CD4-positive, alpha-beta T cell treated with Interleukin-4 for 4 hours (primary cell): ENCODE measurements at places on chromosomes 11 and 22.

GRCh38 chr11:101727451-101727850, 143.6 kb upstream of the TRPC6 start:
- no peak for DNase-seq

GRCh38 chr11:124108156-124108555, 7.1 kb upstream of the VWA5A start:
- DNase-seq: no peak

- DNase-seq: no peak
These were observed 3.2 kb upstream of the PRR5 start for GRCh38 chr22:44698531-44699421.

GRCh38 chr11:31932879-31933278, 121.8 kb upstream of the PAX6 start:
- no peak for DNase-seq

- no peak for DNase-seq
These were observed 45.1 kb upstream of the CBX7 start for GRCh38 chr22:39197578-39197977.

DNA sequence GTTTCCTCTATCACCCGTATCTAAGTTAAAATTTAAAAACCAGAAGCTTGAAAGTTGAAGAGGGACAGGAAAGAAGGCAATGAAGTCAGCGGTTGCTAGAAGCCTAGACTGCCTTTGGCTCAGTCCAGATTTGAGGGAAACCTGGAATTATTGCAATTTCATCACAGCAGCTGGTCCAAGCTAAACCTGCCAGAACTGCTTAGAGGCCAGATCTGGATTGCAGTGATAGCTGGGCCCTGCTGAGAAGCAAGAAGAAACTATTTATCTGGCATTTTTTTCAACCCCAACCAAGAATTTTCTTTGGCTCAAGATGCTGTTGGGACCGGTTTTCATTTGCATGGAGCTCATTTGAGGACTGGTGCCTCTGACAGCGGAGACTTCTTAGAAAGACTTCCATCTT, 121.5 kb upstream of the TEAD1 start:
- no peak for DNase-seq

GRCh38 chr11:69682681-69683326, 7.7 kb upstream of the LTO1 start:
- DNase-seq: no peak

DNA sequence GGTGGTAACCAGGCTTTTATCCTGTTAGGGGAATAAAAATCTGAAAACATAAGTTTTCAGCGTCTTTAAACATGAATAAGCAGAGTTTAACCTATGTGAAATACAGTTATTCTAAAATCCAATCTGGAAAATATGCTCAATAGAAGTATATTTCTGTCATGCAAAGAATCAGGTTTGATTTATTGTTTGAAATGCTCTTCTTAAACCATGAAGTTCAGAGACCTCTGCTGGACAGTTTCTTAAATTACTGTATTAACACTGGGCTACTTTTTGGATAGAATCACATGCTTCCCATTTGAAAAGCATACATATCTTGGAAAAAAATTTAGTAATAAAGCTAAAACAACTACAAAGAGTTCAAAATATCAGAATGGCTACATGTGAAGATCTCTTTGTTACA, 25.4 kb downstream of the APIP start:
- DNase-seq: peak; percentile 25

GRCh38 chr11:910044-910588, 494 bp downstream of the CHID1 start:
- no peak for DNase-seq

DNA sequence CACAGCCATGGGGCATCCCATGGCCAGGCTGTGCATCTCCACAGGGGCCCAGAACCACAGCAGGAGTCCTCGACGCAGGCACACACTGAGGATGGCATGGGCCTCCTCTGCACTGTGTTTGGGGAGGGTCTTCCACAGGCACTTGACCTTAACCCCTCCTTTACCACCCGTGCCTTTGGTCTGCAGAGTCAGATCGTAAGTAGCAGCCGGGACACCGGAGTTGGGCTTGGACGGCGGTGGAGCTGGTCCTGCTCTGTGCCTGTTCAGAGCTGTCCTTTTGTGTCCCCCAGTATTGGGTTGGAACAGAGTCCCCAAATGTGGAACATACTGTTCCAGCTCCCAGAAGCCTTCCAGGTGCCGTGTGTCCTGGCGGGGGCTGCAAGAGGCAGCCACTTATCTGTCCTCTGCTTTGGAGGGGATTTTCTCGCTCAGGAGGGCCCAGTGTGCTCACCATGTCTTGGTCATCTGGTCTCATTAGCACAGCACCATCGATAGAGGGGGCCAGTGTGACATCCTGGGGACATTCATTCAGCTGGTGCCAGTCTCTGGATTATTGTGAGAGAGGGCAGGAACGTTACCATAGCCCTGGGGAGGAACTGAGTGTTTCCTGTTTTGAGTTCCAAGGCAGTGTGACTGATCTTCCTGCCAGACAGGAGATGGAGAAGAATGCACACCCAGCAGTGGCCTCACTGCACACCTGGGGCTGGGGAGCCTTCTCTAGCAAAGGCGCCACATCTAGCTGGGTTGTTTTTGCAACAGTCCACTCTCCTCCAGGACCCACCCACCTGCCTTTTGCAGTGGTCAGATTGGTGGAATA, 12.4 kb downstream of the CRELD2 start:
- DNase-seq: peak; percentile 80

DNA sequence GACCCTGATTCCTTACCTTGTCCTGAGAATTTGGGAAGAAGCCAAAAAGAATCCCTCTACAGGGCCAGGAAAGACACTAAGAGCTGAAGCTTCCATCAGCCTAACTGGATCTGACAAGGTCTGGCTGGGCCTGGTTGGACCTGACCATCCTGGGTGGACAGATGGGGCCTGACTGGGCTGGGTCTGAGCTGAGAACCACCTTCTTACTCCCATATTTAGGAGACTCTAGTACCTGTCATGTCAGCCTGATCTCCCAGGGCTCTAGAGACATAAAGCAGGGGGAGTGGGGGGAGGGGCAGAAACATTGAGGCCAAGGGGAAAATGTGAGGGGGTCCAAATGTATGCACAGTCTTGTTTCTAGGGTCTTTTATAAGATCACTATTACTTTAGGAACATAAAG, 129.9 kb downstream of the BUD13 start:
- DNase-seq: no peak

DNA sequence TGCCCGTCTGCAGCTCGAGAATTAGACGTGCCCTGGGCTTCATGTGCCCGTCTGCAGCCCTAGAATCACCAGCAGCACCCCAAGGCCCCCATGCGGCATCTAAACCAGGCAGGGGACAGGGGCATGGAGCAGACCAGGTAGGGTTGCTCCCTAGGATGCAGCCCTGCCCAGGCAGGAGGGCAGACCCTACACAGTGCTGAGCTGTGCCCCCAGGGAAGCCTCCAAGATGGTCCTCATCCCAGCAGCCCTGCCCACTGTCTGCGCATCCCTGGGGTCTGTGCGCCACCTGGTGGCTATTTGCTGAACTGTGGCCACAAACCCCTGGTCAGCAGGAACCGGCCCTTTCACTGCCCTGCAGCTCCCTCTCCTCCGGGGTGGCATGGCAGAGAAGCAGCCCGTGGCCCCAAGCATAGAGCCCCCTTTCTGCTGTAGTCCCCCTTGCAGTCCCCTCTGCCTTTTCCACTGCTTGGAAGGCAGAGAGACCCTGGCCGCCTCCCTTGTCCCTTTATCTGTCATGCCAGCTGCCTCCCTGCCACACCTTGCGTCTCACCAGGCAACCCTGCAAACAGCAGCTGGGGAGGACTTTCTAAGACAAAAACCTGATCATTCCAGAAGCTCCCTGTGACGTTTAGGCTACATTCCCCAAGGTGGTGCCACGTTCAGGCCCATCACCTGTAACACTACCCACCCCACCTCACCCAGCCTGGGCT, 86.6 kb downstream of the KCNQ1 start:
- peak; percentile 45 for DNase-seq

DNA sequence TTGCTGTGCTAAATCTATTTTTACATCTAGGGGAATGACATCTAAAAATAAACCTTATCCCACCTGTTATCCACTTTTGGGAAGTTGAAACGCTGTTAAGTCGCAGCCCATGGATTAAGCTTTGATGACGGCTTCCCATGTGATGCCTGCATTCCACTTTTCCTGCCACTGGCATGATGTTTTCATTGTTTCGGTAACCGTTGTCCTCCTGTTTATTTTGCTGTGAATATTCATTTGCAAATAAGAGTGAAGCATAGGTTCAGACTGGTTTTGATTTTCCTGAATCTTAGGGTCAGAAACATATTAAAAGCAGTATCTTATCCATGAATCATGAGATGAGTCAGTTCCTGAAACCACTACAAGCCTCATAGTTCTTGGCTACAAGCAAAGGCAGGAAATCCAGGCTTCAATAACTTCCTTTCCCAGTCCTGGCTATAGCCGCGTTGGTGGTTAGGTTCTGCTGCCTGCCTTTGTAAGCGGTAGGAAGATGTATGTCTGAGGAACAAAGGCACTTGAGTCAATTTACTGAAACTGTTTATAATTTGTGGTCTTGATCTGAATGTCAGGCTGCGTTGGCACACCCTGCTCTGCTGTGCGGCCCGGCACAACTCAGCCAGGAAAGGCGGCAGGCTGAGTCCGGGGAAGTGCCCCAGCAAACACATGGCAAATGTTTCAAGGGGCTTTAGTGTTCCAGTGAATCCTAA, 19.4 kb downstream of the TEAD1 start:
- no peak for DNase-seq

DNA sequence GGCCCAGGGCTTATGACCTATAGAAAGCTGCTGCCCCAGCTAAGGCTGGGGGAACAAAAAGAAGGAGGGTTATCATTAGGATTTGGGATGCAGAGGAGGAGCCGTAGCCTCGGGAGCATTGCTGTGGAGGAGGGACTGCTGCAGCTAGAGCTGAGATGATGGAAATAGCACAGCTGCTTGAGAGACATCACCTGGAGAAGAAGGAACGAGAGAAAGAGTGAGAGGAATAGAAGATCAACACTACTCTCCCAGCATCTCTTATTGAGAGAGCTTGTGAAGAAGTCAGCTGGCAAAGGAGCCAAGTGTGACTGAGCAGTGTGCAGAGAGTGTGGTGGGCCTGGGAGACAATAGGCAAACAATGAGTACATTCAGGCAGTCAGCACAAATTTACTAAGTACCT, 100.7 kb upstream of the PLET1 start:
- DNase-seq: no peak

DNA sequence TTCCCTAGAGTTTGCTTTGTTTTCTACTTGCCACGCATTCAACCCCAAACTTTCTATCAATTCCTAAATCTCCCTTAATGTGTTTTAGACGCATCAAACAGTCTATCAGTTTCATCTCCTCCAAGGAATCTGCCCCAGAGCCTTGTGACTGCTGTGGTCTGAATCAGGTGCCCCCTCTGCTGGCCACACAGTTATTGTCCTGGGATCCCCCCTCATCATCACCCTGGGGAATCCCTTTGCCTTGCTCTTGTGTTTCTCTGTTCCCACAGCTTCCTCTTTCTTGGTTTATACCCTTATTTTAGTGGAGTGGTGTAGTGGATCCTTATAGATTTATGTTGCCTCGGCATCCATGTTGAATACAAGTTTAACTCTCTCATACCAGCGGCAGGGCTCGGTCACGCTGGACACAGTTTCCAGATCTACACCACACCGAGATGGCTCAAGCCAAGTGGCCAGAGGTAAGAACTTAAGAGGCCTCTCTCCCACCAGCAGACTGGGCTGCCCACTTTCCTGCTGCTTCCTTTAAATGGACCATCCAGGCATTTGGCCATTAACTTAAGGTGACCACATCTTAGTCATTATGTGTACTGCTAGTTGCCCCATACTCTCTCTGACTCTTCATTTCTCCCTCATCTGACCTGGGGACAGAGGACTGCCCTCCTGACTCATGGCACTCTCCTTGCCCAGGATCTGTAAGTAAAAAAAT, 8.2 kb downstream of the UPB1 start:
- peak; percentile 60 for DNase-seq

GRCh38 chr11:11451501-11452005, 98.5 kb upstream of the CSNK2A3 start:
- DNase-seq: no peak

DNA sequence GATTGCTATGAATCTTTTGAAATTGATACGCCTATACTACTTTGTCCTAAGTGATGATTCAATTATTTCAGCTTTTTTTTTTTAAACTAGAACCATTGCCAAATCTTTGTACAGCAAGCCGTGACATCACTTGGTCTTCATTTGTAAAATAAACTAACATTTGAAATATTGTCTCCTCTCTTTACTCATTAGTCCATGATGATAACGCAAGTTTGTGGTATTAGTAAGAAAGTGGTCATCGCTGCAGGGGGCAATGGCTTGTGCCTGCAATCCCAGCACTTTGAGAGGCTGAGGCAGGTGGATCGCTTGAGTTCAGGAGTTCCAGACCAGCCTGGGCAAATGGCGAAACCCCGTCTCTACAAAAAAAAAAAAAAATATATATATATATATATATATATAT, 12.9 kb upstream of the ARHGAP42 start:
- no peak for DNase-seq

GRCh38 chr11:126054408-126054807, 8.3 kb downstream of the CDON start:
- no peak for DNase-seq

GRCh38 chr11:84806354-84806753, 820.8 kb downstream of the DLG2 start:
- no peak for DNase-seq

GRCh38 chr11:125086633-125087296, 23.7 kb downstream of the SLC37A2 start:
- DNase-seq: no peak

DNA sequence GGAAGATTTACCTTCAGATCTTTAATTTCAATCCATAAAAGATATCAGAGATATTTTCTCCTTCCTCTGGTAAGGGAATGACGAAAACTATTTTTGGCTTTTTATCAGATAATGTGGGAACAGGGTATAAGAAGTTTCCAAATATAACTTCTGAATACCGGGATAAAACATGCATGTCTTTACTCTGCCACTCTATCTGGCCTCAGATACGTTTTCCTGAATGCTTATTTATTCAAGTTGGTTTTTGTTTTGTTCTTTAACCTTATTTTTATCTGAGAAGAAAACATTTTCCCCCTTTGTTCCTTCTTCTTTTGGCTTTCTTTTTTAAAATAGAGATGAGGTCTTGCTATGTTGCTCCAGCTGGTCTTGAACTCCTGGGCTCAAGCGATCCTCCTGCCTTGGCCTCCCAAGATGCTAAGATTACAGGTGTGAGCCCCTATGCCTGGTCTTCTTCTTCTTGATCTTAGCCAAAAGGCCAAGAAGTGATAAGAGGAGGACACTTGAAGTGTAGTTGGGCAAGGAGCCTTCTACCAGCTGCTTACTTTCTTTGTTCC, 1.5 kb downstream of the SERPIND1 start:
- DNase-seq: no peak

GRCh38 chr22:19266547-19267086, 24.9 kb downstream of the CLTCL1 start:
- no peak for DNase-seq

DNA sequence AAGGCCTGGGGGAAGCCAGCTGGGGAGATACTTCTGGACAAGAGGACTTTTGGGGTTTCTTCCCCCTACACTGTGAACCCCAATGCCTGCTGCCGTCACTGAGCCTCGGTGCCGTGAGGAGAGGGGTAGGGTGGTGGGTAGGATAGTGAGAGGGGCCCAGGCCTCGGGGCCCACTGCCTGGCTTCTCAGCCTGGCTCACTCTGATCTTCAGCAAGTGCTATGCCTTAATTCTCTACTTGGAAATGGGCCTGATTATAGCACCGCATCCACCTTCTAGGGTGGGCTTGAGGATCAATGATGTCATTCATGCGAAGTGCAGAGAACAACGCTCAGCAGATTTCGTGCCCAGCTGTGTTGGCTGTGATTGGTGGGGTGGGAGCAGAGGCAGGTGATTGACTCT, 76.7 kb upstream of the NECTIN1 start:
- DNase-seq: no peak

GRCh38 chr11:44608991-44609782, 43.7 kb downstream of the CD82 start:
- DNase-seq: peak; percentile 35

GRCh38 chr11:10774811-10775210, 23.8 kb downstream of the CTR9 start:
- no peak for DNase-seq
